ENCODE measurements at places on chromosomes 5 and 9.

- no peak for DNase-seq
Observed at GRCh38 chr5:89728134-89728533, 681.4 kb downstream of the CETN3 start.

GRCh38 chr5:14663734-14664269 lies 716 bp upstream of the OTULIN start:
- no peak for DNase-seq

- DNase-seq, result no peak
Observed at GRCh38 chr5:76050134-76050533, 33.0 kb upstream of the SV2C start.

- no peak for DNase-seq
Observed at GRCh38 chr5:77912721-77913120, 136.6 kb upstream of the TBCA start.

DNA sequence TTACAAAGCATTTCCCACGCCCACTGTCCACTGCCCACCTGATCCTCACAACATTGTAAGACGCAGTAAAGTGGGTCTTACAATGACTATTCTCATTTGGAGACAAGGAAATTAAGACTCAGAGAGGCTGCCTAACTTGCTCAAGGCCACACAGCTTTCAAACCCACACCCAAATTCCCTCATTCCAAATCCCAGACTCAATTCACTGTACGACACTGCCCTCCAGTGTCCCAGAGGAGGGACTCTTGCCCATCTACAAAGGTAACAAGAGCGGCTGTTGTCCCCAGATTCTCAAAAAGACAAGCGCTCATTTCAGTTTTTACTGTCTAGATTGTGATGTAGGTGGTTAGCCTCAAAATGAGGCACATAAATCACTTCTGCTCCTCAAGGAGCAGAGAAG lies 184.6 kb downstream of the ACTL7B start:
- no peak for DNase-seq

DNA sequence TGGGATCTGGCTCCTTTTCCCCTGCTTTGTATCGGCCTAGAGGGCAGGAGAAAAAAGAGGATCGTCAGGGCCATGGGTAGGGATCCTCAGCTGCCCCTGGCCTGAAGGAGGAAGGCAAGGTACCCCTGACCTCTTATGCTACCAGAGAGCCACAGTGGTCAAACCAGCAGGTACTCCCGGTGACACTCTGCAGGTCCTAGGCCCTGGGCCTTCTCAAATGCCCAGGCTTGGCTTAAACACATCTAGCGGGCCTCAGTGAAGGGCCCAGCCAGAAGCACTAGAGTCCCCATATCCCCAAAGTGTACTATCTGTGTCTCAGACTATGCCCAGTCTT lies 3.5 kb downstream of the IRF1 start:
- DNase-seq, result no peak

DNA sequence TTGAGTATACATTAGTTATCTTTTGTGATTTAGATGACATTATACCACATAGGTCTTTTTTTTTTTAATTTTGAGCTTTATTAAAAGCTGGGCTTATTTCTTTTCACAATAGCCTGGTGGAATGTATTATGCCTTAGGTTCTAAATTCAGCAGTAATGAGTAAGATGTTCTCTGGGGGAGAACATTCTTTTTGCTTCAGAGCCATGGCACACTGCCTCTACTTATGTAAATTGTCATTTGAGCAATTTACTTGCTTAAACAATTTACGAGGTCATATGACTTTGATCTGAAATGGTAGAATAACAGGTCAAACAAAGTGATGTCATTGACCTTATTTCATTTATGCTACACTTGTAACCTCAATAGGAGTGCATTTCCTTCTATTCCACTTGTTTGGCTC lies 154.2 kb downstream of the FOCAD start:
- DNase-seq, result no peak

DNA sequence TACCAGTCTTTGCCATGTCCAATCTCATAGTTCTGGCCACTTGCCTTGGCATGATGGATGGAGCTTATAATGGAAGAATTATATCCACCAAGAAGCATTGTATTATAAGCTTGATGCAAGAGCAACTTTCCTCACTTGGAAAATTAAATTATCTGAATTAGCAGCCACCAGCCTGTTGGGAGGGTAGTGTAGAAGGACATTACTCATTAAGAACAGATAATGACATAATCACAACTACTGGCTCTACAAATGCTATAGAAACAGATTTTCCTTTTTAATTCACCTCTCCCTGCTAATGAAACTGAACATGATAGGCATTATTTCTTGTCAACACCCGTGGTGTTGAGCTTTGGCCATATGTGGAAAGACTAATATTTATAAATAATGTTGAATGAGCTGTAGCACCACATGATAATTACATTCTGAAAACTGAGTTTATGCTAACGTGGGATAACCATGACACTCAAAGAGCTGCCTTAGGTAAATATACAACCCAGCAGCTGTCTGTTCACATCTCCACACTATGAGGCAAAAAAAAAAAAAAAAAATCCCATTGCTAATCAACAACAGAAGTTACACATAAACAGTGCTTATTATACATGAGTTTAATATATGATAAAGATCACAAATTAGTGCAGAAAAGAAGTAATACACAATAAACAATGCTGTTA lies 48.1 kb upstream of the NR4A3 start:
- no peak for DNase-seq

DNA sequence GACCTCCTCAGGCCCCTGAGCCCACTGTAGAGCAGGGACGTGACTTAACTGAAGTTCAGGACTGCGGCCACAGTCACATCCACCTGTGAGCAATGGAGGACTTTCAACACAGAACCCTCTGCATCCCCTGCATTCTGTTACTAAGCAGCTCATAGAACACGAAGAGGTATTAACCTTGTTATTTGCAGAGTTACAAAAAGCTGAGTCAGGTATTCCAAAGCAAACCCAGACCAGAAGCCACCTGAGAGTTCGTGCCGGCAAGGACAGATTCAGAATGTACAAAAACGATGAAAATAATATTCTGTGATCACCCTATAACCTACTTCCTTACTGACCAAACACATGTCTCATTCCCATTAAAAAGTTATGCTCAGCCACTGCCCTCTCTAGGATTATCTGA lies 33.0 kb upstream of the PRSS3 start:
- DNase-seq, result no peak

- no peak for DNase-seq
Observed at GRCh38 chr9:96612105-96612965, 7.3 kb downstream of the CDC14B start.

DNA sequence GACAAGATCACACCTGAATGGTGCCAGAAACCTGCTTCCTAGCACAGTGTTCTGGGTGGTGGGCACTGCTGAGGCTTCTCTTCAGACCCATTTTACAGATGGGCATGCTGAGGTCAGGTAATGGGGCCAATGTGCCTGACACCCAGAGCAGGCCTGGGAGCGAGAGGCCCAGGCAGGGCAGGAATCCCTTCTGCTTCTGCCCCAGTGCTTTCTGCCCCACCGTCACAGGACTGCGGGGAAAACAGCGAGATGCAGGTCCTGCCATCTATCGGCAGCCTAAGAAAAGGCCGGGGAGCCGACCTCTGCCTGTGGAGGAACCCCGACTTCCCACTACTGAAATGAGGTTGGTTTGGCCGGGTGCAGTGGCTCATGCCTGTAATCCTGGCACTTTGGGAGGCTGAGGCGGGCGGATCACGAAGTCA lies 22.8 kb upstream of the RNU6ATAC start:
- no peak for DNase-seq

DNA sequence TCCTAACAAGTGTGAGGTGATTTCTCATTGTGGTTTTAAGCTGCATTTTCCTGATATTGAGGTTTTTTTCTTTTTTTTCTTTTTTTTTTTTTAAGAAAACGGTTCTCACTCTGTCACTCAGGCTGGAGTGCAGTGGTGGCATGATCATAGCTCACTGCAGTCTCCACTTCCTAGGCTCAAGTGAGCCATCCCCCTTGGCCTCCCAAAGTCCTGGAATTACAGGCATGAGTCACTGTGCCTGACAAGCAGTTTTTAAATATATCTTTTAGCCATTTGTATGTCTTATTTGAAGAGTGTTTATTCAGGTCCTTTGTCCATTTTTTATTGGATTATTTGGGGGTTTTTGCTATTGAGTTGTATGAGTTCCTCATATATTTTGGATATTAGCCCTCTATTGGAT lies 53.8 kb downstream of the GCNT1 start:
- no peak for DNase-seq

GRCh38 chr5:142984011-142984410 lies 213.8 kb downstream of the ARHGAP26 start:
- no peak for DNase-seq

- no peak for DNase-seq
Observed at GRCh38 chr9:126504977-126505455, 108.7 kb upstream of the LMX1B start.

- DNase-seq, result no peak
Observed at GRCh38 chr9:92711844-92712243, 41.9 kb upstream of the IPPK start.

DNA sequence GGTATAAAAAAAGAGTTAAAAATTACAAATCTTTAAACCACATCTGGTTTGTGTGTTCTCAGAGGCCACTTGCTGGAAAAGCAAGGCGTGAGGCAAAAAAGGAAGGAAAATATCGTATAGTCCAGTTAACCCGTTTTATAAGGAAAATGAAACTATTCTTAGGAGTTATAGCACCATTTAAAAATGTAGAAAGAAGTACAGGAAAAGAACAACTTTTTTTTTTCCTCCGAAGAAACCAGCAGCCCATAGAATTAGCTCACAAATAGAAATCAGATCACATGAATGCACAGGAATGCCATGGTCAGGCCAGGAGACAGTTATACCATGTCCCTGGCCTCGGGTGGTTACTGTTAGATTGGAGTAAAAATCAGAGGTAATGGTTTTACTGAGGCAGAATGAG lies 241.6 kb downstream of the FBXL7 start:
- DNase-seq, result no peak

GRCh38 chr9:72065076-72065475 lies 4.7 kb upstream of the C9orf57 start:
- no peak for DNase-seq

GRCh38 chr5:131671409-131671808 lies 36.4 kb upstream of the RAPGEF6 start:
- DNase-seq, result no peak

DNA sequence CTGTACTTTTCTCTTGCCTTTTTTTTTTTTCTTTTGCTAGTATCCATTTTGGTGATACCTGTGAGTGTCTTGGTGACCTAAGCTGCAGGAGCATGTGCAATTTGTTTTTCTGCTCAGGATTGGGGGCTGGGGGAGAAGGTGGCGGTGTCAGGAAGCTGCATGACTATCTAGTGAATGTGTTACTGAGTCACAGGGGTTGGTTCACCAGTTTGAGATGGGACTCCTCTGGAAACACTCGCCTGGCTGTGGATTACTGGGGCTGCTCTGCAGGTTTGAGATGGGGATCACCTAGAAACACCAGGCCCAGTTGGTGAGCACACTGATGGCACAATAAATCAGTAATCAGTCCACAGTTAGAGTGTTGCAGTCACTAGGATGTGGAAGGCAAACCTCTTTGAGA lies 447.9 kb downstream of the SPATA31D1 start:
- DNase-seq, result no peak

GRCh38 chr5:149969181-149969930 lies 8.8 kb downstream of the SLC26A2 start:
- no peak for DNase-seq

- DNase-seq, result no peak
Observed at GRCh38 chr9:12975496-12975895, 200.7 kb downstream of the LURAP1L start.

All from GM19239 (cell line).